ENCODE measurements at places on chromosomes 1 and 21.

DNA sequence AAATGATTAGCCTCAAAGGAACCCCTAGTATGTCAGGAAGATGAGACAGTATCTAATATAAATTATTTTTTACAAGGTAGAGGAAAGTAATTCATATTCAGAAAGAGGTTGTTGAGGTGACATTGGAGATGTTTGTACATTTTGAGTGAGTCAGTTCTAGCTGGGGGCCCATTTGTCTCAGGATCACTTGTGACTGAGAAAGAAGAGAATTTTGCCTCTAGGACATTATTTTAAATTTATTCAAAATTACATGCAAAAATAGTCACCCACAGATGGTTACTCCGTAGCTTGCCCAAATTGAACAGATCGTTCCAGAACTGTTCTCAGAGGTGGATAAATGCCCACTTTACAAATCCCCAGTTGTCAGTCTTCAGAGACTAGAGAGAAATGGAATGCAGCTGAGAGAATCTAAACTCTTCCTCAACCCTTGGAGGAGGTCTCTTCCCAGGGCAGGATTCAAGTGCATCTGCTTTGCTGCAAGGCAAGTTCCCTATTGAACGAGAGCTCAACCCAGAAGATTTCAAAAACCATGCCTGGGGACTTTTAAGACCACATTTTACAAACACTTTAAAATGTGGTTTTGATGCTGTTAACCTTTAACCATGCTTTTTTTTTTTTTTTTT lies 987.8 kb upstream of the ADAMTS5 start:
- no peak for DNase-seq

DNA sequence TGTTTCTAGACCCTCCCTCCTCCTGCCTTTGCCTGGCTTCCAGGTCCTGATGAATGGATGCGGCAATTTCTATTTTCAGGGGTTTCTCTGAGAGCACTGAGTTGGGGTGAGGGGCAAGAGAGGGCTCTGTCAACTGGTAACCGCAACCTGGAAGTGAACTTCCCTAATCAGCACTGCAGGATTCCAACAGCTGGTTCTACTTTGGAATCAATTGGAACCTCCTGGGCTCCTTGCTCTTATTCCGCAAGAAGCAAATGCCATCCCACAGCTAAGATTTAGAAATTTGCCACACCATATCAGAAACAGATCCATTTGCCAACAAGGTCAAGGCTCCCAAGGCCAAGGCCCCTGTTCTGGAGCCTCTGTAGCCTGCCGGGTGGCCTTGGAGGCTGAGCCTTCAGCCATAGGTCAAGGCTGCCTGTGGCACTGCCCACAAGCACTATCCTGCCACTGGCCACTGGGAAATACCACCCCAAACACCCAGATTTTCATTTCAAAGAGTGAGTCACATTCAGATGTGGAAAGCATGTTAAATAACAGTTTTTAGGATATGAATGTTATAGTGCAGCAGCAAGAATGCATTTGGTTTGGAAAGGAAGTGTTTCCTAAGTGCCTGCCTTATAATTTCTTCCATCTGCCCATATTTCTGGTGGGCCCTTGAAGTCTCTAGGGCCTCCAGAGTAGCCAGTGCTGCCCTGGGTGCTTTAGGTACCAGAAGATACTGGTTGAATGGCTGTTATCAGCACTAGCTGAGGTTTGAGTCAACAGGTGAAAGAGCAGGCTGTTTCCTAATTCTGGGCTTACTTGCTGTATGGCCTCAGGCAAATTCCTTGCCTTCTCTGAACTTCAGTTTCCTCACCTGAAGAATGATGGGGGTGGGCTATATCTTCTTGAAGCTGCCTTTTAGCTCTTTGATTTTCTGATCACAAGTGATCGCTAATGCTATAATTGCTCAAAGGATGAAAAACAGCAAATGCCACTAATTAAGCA lies 56.3 kb upstream of the JUN start:
- DNase-seq, result no peak

- DNase-seq, result no peak
Measured at GRCh38 chr1:109133002-109133706, 19.2 kb downstream of the ELAPOR1 start.

DNA sequence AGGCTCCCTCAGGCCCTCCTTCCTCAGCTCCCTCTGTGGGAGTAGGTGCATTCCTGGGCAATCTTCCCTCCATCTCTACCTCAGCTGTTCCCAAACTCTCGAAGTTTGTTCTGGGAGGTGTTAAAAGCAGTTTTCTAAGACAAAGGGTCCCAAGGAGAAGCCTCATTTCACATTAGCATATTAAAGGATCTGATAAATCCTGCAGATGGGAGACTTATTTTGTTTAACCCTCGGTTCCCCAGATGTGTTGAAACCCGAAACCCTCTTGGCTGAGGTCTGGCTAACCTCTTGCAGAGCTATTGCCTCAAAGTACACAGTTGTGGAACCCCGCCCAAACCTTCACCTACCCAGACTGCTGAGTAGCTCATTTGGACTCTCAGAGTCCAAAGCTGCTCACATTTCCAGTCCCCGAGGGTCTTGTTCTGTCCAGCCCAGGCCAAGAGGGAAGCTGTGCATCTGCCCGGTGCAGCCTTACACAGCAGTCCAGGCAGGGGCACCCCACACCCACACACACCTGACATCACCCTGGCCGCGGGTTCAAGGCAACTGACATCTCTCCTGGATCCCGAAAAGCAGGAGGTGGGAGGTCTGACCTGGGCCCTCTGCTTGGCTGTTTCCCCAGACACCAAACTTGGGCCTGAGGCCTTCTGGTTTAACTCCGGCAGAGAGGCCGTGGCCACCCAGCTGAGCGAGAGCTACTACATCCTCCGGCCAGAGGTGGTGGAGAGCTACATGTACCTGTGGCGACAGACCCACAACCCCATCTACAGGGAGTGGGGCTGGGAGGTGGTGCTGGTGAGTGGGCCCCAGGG lies 19.5 kb upstream of the SELENON start:
- no peak for DNase-seq

DNA sequence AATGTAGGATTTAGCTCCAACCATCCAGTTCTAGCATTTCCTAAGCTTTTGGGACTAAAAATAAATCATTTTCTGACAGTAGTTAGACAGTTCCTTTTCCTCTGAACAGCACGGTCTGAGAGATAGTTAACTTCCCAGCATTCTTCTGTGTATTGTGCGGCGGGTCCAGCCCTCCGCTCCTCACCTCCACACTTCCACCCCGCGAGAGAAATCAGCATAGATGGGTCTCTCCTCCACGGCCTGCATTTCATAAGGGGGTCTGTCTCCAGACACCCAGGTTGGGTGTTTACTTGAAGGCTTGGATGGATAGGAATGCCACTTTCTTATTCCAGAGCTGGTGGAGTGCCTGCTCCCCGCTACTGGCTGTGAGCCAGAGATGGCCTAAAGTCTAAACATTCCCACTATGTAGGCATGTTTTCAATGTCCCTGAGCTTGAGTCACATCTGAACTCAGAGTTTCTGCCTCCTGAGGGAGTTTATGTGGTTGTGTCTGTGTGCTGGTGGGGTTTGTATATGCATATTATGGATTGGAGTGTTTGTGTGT lies 38.0 kb upstream of the PPP2R5A start:
- no peak for DNase-seq

DNA sequence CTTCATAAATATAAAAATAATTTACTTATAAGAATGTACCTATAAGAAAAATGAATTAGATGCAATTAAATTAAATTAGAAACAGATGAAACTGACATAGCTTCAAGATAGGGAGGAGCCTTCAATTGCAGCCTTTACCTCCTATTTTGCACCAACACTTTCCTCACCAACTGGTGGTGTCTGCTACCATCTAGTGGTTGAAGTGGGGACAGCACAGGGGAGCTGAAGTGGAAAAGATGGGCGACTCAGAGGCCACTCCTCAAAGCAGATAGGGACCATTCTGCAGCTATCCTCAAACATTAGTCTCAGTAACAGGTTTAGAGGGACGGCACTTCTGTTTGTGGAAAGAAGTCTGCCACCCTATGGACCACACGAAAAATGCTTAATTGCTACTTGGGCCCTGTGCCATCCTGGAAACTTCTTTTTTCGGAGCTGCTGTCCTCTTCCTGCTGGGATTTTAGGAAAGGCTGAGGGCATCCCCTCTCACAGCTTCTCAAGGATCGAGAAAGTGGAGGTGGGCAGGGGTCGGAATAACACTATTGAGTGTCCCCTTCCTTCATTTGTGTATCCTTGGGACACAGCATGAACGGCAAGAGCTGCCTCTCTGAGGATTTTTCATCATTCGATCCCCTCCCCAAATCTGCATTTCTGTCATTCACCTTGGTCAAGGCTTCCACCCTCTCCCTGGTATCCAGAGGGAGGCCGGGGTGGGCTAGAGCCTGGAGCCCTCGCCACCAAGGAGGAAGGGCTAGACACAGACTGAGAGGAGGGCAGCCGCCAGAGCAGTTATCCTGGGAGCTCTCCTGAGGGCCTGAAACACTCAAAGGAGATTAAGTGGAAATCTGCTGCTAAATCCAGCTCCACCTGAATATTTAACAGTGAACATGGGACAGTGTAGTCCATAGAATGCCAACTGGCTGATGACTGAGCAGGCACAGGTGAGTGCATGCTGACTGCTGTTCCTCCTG lies 9.6 kb downstream of the PROK1 start:
- DNase-seq, result peak; percentile 80

GRCh38 chr1:109827466-109827865 lies 63.7 kb upstream of the EPS8L3 start:
- DNase-seq, result no peak

- DNase-seq, result no peak
Measured at GRCh38 chr1:169586067-169586394, 250 bp downstream of the F5 start.

- DNase-seq, result no peak
Measured at GRCh38 chr1:31718327-31718897, 14.6 kb upstream of the COL16A1 start.

DNA sequence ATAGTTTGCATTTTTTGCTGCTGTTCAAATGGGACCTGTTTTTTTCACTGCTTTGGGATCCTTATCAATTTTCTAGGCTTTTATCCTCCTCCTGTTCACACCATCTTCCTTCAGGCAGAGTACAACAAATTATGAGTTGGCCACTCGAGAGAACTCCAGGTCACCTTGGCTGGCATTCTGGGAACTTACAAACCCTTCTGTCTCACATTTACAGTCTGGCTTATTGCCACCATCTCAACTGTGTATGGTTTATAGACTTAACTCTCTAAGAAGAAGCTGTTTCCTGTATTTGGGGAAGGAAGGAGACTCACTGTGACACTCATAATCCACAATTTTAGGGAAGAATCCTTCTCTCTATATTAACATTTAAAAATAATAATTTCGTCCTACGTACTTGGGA lies 5.4 kb upstream of the ZNF691 start:
- no peak for DNase-seq

DNA sequence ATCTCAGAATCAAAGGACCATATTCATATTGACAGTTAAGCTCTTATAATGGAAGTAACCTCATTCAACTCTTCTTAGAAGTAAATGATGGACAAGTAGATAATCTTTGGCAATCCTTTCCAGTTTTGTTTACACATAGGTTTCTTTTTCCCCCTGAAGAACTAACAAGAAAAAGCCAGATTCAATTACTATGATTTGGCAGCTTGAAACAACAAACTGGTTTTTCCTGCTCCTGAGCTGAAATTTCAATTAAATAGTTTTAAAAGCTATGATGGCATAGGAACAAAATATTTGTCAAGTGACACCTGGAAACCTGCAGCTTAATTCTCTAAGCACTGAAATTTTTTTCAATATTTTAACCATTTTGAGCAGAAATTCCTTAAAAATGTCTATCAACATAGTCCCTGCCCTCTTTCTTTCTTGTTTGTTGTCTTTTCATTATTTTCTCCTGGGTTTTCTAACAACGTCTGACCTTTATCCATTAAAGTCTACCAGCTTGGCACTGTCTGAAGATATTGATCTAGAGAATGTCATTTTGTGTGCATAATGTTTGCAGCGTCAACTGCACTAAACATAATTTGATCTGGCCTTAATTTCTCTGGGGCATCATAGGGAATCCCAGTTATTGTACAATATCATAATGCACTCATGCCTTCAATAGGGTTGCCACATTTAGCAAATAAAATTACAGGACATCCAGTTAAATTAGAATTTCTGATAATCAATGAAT lies 4.0 kb upstream of the SLC35A3 start:
- DNase-seq, result no peak

GRCh38 chr1:150194381-150195031 lies 41.4 kb downstream of the ANP32E start:
- DNase-seq, result no peak

DNA sequence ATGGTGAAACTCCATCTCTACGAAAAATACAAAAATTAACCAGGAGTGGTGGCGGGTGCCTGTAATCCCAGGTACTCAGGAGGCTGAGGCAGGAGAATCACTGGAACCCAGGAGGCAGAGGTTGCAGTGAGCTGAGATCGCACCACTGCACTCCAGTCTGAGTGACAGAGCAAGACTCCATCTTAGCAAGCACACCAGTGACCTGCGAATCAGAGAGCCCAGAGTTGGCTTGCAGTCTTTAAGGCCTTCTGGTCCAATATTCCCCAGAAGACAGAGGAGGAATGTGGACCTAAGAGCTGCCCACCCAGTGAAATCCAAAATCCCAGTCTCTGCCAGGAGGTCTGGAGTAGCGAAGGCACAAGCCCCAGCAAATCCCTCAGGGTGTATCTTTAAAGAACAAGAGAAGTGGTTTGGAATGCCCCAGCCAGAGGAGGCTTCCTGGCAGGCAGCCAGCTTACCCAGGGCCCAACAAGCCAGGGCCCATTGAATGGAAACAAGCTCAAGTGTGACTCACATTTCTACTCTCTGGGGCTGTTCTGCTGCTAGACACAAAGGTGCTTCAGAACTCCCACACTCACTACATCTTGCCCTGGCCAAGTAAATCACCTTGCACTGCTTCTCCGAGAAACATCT lies 23.9 kb downstream of the GPR161 start:
- no peak for DNase-seq

- DNase-seq, result no peak
Measured at GRCh38 chr21:34046917-34047316, 26.5 kb upstream of the MRPS6 start.

GRCh38 chr1:243798726-243799125 lies 51.3 kb downstream of the AKT3 start:
- no peak for DNase-seq

DNA sequence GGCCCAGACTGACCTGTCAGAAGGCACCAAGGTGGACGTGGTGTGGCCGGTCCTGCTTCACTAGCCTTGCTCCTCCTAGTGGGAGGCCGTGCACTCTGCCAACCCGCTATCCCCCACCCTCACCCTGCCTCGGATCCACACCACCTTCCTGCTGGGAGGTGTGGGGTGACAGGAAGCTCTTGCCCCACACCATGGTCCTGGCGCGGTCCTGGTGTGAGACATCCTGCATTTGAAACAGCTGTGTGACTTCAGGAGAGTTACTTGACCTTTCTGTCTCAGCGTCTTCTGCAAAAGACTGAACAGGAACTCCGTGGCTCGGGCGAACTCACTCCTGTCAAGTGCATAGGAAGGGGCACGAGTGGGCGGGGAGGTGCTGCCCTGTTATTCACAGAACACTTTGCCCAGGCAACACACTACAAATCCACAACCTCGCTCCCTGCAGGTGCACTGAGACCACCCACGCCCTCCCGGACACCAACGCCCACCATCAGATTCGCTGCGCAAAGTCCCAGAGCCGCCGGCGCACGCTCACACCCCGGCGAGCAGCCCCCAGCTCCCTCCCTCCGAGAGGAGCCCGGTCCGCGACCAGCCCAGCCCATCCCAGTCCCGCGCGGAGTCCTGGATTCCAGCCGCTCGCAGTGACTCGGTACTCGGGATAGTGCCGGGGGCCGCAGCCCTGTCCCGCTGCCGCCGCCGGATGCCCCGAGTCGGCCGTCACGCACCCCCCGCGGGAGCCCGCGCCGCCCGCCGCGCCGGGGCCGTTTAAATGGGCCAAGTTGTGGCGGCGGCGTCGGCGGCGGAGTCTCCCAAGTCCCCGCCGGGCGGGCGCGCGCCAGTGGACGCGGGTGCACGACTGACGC lies at the start of gene SAMD11:
SAMD11 (plus strand) TSS at position 793 of the 860 bp plus-strand sequence. CDS start 509 bp downstream, outside the sequence.
- DNase-seq, result peak; percentile 48

GRCh38 chr1:2194319-2194897 lies at the start of gene FAAP20:
Gene FAAP20, minus strand, starts transcription at chr1:2194772. Its CDS starts 23 bp downstream, at chr1:2194749.
- peak; percentile 83 for DNase-seq
